ENCODE measurements at places on chromosomes 5 and 9.
A peak's percentile ranks its signal among the peaks of the same experiment; 100 is the strongest.

DNA sequence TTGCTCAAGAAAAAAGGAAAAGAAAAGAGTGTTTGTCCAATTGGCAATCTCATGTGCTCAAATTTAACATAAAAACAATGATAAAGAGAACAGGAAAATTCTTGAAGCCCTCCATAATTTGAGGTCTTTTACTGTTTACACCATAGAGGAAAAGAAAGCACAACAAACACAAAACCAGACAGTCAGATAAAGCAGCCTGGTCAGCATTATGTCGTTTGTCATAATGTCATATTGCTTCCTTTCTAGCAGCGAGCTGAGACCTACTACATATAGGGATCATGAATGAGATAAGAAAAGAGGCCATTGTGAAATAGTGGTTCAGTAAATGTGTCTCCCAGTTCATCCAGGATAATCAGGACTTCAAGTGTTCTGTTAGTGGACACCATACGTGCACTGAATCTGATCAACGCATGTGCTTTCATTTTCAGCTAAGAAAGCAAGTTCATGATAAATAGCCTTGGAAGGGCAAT lies 64.7 kb upstream of the SELENOP start:
- no peak for DNase-seq

GRCh38 chr9:7164440-7165330 lies 406.9 kb downstream of the KDM4C start:
- DNase-seq, result no peak

- no peak for DNase-seq
These were observed 14.9 kb downstream of the BNIP1 start for GRCh38 chr5:173159256-173159655.

GRCh38 chr5:133520062-133520461 lies 92.3 kb downstream of the FSTL4 start:
- DNase-seq, result no peak

- DNase-seq, result no peak
These were observed 76.1 kb upstream of the SPOCK1 start for GRCh38 chr5:137575211-137575610.

- DNase-seq, result no peak
These were observed 60.3 kb downstream of the S1PR3 start for GRCh38 chr9:89051421-89052025.

DNA sequence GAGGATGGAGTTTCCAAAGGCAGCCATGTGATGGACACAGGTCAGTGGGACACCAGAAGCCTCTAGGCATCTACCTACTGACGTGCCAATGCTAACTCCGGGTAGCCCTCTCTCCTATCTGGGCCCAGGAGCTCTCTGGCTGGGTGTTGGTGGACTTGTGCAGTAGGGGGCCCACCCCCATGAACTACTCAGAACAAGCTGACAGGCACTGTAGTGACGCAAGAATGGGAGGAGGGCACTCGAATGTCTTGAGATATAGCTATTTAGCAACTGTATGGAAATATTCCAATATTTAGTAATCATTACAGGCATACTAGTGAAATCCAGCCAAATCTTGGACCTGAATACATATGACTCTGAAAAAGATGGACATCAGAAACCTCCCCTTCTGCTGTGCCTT lies 5.7 kb upstream of the DOCK2 start:
- peak; percentile 76 for DNase-seq

DNA sequence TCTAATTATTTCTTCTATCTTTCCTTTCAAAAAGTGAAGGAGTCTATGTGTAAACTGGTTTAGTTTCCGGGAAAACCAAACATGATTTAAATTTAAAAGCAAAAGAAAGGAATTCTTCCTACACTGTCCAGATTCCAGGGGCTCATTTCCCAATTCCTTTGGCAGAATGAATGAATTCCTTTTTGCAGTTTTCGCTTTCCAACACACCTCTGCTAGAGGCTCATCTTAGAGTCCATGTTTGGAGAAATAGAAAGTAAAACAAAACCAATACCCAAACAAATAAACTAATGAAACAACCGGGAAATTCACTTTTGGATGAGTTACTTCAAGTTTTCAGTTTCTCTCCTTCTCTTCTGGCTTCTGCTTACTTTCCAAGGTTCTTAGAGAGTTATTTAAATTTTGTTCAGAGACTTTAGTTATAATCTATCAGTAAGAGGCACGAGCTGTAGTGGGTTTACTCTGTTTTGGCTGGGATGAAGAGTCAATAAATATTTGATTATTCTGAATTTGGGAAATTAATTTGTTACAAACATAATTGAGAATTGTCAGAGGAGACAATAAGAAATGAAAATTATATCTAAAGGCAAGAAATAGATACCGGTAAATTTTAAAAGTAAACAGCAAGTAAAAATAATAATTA lies 365.0 kb upstream of the CDH9 start:
- DNase-seq, result peak; percentile 22

DNA sequence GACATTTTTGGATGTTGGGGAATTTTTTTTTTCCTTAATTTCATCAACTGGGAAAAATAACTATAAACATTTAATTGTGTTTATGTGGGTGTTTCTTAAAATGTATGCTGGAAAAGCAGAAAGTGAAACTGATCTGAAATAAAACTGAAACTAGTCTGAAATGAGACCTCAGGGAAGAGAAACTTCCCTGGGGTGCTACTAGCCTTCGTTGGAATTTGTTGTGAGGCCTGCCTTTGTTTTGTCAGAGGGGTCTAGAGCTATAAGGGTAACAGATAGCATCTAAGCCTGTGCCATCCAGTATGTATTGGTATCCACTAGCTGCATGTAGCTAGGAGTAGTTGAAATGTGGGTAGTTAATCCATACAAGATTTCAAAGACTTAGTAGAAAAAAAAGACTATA lies 10.4 kb downstream of the ZNF618 start:
- peak; percentile 23 for DNase-seq

DNA sequence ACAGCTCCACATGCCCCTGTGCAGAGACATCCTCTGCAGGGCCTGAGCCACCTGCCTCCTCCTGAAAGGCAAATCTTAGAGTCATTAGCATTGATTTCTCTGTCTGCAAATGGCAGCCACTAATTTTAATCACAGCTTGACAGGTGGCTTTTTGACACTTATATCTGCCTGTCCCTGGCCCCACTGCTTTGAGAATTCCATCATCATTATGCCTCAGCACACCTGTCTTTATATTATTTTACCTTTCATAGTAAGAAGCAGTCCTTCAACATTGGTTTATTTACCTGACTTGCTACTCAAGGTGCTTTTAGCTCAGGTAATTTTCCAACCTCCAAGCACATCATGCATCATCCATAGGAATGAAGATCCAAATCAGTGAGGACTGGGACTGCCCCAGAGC lies 451.3 kb downstream of the MTRR start:
- no peak for DNase-seq

DNA sequence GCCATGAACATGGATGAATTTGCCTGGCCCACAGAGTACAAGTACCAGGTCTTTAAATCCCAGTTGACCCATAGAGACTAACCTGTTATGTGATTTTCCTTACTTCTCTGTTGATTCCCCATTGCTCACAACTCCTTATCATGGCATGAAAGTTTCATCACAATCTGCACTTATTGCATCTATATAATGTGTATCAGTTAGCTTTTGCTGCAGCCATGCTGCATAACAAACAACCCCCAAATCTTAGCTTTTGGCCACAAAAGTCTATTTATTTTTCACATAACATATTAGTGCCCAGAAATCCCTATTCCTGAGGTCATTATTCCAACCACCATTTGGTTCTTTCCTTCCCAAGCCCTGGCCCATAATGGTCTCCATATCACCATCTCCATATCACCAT lies 3.7 kb downstream of the GGTA1 start:
- no peak for DNase-seq

DNA sequence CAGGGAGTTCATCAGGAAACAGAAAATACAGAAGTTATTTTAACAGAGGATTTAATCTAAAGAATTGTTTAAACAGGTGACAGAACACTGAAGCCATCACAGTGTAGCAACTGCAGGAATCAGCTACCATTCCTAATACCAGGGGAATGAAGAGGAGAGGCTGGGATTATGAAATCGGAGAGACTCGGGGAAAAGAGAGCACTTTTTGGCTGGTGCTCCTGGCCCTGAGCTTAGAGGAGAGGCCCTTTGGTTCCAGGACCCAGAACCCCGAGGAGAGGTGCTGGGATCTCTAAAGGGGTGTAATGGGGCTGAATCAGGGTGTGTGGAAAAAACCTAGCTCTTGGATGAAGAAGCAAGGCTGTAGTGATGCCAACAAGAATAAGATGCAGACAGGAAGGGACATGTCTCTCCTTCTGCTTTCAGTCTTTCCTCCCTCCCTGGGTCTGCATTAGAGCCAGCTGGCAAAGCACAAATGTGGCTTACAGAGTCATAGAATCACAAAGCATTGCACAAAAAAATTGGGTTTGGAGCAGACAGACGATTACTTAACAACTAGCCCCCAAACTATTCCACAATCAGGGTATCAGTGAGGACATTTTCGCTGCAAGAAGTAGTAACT lies 11.6 kb upstream of the SFXN1 start:
- DNase-seq, result no peak

DNA sequence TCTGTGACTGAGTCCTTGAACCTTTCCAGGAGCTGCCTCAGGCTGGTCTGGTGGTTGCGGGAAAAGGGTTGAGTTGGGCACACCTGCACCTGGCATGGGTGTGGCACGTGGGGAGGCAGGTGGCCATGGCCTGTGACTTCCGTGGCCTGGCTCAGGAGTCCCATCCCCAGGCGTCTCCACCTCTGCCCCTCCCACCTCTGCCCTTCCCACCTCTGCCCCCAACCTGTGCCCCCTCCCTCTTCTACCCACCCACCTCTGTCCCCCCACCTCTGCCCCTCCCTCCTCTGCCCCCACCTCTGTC lies 1.9 kb upstream of the QRFP start:
- DNase-seq, result no peak

- peak; percentile 22 for DNase-seq
These were observed 22.4 kb downstream of the GRAMD2B start for GRCh38 chr5:126445502-126446174.

DNA sequence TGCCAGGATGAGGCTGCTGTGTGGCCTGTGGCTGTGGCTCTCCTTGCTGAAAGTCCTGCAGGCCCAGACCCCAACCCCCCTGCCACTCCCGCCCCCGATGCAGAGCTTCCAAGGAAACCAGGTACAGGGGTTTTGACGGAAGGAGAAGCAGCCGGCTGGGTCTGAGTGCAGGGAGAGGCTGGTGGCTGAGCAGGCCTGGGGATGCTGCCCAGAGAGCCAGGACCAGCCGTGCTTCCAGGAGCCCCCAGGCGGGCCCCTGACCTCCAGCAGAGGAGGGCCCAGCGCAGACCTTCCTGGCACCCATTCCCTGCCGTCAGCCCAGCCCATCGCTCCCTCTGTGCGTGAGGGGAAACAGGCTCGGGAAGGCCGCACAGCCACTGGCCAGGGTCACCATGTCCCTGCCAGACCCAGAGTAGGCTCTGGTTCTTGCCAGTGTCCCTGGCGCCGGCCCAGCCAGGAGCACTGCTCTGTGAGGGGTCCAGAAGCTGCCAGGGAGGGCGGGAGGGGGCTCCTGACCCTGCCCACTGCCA lies 313 bp downstream of the LCN12 start:
- no peak for DNase-seq

DNA sequence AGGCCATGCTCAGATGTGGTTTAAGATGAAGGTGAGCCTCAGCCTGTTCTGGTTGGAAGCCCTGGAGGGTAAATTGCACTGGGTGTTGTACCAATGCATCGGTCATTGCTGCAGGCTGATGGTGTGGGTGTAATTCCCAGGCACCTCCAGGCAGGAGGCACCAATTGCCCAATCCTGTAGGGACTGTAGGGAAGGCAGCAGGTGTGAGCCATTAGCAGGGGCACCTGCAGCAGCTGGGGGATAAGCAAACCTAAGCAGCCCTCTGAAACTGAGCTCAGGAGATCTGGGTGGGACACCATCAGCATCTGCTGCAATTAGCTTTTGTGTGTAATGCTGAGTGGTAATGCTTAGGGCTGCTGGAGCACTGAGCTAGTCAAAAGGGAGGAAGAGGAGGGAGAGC lies 190.1 kb upstream of the TBC1D2 start:
- no peak for DNase-seq

- no peak for DNase-seq
These were observed 254.5 kb downstream of the ARRDC3 start for GRCh38 chr5:91128604-91129003.

DNA sequence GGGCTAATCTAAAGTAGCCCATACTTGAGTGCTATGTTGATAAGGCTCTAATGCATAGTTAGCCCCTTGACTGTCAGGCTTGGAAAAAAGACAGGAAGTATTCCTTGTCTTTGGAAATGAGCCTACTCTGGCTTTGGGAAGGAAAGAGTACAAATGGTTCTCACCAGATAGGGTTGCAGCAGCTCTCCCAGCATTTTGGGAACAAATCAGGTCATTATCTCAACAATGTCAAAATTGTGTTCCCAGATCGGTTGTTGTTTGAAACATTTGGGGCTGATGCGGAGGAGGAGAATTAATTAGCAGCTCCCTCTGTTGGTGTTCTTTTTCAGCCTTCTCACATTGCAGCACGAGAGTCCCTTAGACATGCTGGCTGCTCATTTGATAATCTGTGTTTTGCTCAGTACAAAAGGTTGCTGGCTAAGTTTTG lies 294.7 kb upstream of the DMRT1 start:
- peak; percentile 15 for DNase-seq

DNA sequence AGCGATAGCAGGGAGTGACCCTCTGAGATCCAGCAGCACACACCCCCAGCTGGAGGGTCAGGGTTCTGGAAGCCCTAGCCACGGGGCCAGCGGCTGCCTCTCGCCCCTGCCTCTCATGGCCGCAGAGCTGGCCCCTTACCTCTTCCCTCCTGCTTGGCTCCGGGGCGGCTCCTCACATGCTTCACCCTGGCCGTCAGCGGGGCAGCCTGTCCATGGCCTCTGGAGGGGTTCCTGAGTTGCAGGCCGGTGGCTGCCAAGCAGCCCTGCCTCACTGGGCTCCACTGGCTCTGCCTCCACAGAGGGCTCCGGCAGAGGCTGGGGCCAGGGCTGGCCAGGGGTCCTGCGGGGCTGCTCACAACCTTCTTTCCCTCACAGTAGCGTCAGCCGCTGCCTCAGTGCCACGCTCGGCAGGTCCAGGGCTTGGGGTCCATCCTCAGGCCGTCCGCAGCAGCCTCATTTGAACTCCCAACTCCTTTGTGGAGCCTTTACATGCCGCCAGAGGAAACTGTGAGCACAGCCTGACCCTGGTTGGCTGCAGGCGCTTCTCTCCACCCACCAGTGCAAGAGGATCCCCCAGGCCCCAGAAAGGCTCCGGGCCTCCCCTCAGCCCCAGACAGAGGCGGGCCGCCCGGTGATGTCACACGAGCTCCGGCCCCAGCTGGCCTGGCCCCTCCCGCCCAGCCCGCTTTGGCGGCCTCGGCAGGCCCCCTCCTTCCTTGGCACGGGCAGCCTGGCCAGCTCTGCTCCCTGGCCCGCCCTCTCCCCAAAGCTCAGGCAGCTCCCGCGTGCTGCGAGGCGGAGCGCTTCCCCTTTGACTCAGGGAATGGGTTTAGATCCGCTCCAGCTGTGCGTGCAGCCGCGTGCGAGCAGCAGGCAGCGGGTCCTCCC lies at the start of gene ANGPTL2:
ANGPTL2 (minus strand) TSS at position 460 of the 888 bp plus-strand sequence. CDS start 13,904 bp downstream, outside the sequence.
- peak; percentile 91 for DNase-seq
